GM12878 (cell line): ENCODE measurements at places on chromosomes 1 and 21. TPM values are rescaled to one million over a fixed set of nuclear protein-coding genes. Genes with fewer than 3 reads are reported as not detected.

DNA sequence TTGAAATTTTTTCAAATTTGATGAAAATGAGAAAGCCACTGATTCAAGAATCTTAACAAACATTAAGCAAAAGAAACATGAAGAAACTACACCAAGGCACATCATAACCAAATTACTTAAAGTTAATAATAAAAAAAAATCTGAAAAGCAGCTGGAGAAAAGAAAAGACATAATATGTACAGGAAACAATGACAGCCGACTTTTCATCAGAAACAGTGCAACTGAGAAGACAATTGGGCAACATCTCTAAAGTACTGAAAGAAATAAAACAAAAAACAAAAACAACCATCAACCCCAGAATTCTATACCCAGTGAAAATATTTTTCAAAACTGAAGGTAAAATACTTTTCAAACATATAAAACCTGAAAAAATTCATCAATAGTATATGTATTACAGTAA, 73.8 kb upstream of the DMRTA2 start:
- H3K27me3 ChIP-seq: no peaks in the 10 kb centered on the region
- H3K27ac ChIP-seq: no peak overlapping the region
- no peaks in the 10 kb centered on the region for H3K4me1 ChIP-seq
- H3K36me3 ChIP-seq: no peaks in the 10 kb centered on the region
- DNase-seq: no peak

DNA sequence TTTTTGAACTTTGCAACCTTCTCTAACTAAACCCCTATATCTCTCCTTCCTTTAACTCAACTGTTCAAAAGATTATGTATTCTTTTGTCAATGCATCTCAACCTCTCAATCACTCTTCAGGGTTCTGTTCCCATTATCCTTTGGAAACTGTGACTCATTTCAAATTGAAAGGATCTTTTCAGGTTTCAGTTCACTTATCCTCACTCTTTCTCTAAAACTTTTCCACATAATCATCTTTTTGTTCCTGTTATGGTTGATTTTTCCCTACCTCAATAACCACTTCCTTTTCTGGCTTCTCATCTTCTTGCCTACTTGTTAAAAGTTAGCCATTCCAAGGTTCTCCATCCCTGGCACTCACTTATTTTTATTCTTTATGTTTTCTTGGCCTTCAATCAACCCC, 56.2 kb upstream of the NUF2 start:
- H3K27me3 ChIP-seq: no peaks in the 10 kb centered on the region
- H3K4me1 ChIP-seq: no peaks in the 10 kb centered on the region
- H3K27ac ChIP-seq: no peak overlapping the region
- DNase-seq: no peak

DNA sequence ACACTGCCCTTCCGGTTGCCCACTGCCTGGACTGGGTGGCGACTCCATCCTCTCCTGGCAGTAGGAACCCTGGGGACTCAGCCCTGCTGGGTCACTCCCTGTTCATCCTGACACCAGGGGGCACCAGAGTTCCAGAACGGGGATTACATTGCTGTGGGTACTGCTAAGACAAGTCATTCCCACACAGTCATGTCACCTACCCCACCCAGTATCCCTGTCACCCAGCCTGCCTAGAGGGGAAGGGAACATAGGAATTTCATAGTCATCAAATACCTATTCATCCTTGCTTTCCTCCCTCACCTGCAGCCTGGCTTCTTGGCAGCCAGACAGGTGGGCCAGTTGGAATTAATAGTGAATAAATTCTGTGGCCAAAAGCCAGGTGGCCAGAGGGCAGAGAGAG, 9.8 kb upstream of the SFN start:
- no peak overlapping the region for H3K27ac ChIP-seq
- peaks cover 31% of the 10 kb centered on the region for H3K36me3 ChIP-seq
- H3K4me1 ChIP-seq: no peaks in the 10 kb centered on the region
- DNase-seq: no peak
- no peaks in the 10 kb centered on the region for H3K27me3 ChIP-seq
- H3K4me3 ChIP-seq: no peak overlapping the region

- no peak overlapping the region for H3K4me3 ChIP-seq
- no peak for DNase-seq
- H3K36me3 ChIP-seq: no peaks in the 10 kb centered on the region
- H3K4me1 ChIP-seq: no peaks in the 10 kb centered on the region
- H3K27ac ChIP-seq: no peak overlapping the region
These were observed 112.5 kb downstream of the USH2A start for GRCh38 chr1:216310776-216311175.

DNA sequence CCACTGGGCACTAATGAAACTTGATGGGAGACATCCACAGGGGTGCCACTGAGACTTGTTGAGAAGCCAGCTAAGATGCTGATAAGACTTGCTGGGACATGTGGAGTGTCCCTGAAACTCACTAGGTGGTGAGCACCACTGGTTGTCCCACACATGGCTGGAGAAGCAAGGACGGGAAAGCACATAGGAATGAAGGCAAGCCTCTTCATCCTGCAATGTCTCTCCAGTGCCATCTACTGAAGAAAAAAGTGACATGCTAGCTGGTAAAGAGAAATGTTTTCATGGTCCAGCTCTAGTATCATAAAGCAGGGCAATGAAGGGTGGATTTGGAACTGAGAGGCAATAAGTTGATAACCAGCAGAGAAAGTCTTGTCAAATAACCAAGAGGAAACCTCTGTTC, 283.0 kb downstream of the PAPPA2 start:
- DNase-seq: no peak
- no peak overlapping the region for H3K27ac ChIP-seq
- H3K4me3 ChIP-seq: no peak overlapping the region
- H3K36me3 ChIP-seq: no peaks in the 10 kb centered on the region

- no peaks in the 10 kb centered on the region for H3K36me3 ChIP-seq
- H3K27ac ChIP-seq: no peak overlapping the region
- H3K4me1 ChIP-seq: no peaks in the 10 kb centered on the region
- H3K4me3 ChIP-seq: no peak overlapping the region
These were observed 470.0 kb upstream of the VAMP3 start for GRCh38 chr1:7300893-7301663.

- no peaks in the 10 kb centered on the region for H3K36me3 ChIP-seq
- DNase-seq: no peak
- no peaks in the 10 kb centered on the region; the same call in 1 of the 2 replicates for H3K27me3 ChIP-seq
- H3K27ac ChIP-seq: no peak overlapping the region
- H3K4me3 ChIP-seq: no peak overlapping the region
These were observed 92.3 kb downstream of the DMRTB1 start for GRCh38 chr1:53551428-53551995.

GRCh38 chr1:72037745-72038343, 244.5 kb downstream of the NEGR1 start:
- no peaks in the 10 kb centered on the region for H3K27me3 ChIP-seq
- no peak overlapping the region for H3K4me3 ChIP-seq
- H3K36me3 ChIP-seq: no peaks in the 10 kb centered on the region
- DNase-seq: no peak
- H3K27ac ChIP-seq: no peak overlapping the region
- H3K4me1 ChIP-seq: no peaks in the 10 kb centered on the region

DNA sequence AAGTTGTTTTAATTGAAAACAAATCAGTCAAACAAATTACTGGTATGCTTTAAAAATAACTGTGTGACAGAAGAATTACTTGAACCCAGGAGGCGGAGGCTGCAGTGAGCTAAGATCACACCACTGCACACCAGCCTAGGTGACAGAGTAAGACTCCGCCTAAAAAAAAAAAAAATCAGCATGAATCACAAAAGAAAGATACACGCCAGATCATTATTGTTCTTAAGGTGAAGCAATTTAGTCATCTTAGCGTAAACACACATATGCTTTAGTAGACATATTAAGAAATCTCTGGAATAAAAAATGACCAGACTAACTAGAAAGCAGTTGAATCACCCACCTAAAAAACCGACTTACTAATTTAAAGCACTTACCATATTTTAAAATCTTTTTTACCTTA, 20.2 kb downstream of the RERE start:
- H3K4me3 ChIP-seq: no peak overlapping the region
- DNase-seq: no peak
- peaks cover 3% of the 10 kb centered on the region; the same call in 1 of the 2 replicates for H3K36me3 ChIP-seq
- no peaks in the 10 kb centered on the region for H3K4me1 ChIP-seq
- no peak overlapping the region for H3K27ac ChIP-seq
- no peaks in the 10 kb centered on the region for H3K27me3 ChIP-seq

- DNase-seq: no peak
- H3K36me3 ChIP-seq: no peaks in the 10 kb centered on the region
- H3K27ac ChIP-seq: no peak overlapping the region
These were observed 136.1 kb upstream of the IRF2BP2 start for GRCh38 chr1:234745844-234746797.

DNA sequence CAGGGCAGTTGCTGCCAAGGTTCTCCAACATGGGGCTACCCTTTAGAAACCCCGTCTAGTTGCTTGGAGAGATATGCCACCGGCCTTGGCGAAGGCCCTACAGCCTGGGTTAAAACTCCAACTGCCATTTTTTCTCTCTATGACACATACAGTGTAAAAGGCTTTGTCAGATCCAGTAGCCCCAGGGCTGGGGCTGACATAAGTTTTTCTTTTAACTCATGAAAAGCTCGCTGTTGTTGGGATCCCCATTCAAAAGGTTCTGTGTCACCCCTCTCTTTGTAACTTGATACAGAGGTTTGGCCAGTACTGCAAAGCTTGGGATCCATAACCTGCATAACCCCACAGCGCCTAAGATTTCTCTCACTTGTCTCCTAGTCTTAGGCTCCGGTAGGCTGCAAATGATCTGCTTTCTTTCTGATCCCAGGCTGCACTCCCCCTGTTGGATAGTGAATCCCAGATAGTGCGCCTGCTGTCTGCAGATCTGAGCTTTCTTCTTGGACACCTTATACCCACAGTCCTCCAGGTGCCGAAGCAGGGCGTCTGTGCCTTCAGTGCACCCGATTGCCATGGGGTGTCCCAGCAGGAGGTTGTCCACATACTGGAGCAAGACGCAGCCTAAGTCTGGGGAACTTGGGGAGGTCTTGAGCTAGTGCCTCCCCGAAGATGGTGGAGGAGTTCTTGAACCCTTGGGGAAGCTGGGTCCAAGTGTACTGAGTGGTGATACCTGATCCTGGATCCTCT, 406.2 kb downstream of the TGFB2 start:
- no peaks in the 10 kb centered on the region for H3K36me3 ChIP-seq
- no peak overlapping the region for H3K4me3 ChIP-seq
- H3K27me3 ChIP-seq: no peaks in the 10 kb centered on the region
- no peaks in the 10 kb centered on the region for H3K4me1 ChIP-seq

- no peaks in the 10 kb centered on the region for H3K36me3 ChIP-seq
- no peak overlapping the region for H3K4me3 ChIP-seq
- peaks cover 88% of the 10 kb centered on the region for H3K4me1 ChIP-seq
- H3K27ac ChIP-seq: peak overlapping the region; percentile 94
These were observed 14.7 kb upstream of the TNFRSF8 start for GRCh38 chr1:12048372-12048771.

- no peaks in the 10 kb centered on the region; the same call in none of the 2 replicates for H3K36me3 ChIP-seq
- H3K27me3 ChIP-seq: no peaks in the 10 kb centered on the region
- DNase-seq: no peak
- H3K4me1 ChIP-seq: no peaks in the 10 kb centered on the region
These were observed 71.9 kb downstream of the CEP350 start for GRCh38 chr1:180026556-180026955.

The OR10Z1 gene
- total RNA-seq: not detected in 2 replicates

The UTS2 gene
- not detected in 2 replicates for total RNA-seq

The USF1 gene
- 60.3 and 65.8 TPM in 2 replicates for total RNA-seq

The MPZ gene
- 4.5 and 5.8 TPM in 2 replicates for total RNA-seq

The NUDT4B gene
- not detected in 2 replicates for total RNA-seq

The S100A10 gene
- 1.6 and 2.8 TPM in 2 replicates for total RNA-seq

The TINAGL1 gene
- total RNA-seq: 0.23 and 0.40 TPM in 2 replicates

The C1orf53 gene
- 0.77 and 0.85 TPM in 2 replicates for total RNA-seq
